ENCODE measurements at places on chromosomes 16 and 17. TPM values are rescaled to one million over a fixed set of nuclear protein-coding genes. Genes with fewer than 3 reads are reported as not detected.

The DNAAF8 gene
- 0.94 TPM for total RNA-seq

The MEIOB gene
- 1.0 TPM for total RNA-seq

The SMIM22 gene
- not detected for total RNA-seq

The SEPTIN12 gene
- not detected for total RNA-seq

The TBC1D28 gene
- not detected for total RNA-seq

The CD19 gene
- not detected for total RNA-seq

The MRM1 gene
- total RNA-seq = 14.7 TPM

The OR3A2 gene
- not detected for total RNA-seq

The ANKRD40CL gene
- not detected for total RNA-seq

The CFAP119 gene
- 6.6 TPM for total RNA-seq

The CACNB1 gene
- 4.1 TPM for total RNA-seq

The ANKRD13B gene
- 30.0 TPM for total RNA-seq

The SULT1A2 gene
- not detected for total RNA-seq

The CANT1 gene
- total RNA-seq = 86.0 TPM

The TAT gene
- total RNA-seq = not detected
